ENCODE measurements at places on chromosomes 4 and X.

DNA sequence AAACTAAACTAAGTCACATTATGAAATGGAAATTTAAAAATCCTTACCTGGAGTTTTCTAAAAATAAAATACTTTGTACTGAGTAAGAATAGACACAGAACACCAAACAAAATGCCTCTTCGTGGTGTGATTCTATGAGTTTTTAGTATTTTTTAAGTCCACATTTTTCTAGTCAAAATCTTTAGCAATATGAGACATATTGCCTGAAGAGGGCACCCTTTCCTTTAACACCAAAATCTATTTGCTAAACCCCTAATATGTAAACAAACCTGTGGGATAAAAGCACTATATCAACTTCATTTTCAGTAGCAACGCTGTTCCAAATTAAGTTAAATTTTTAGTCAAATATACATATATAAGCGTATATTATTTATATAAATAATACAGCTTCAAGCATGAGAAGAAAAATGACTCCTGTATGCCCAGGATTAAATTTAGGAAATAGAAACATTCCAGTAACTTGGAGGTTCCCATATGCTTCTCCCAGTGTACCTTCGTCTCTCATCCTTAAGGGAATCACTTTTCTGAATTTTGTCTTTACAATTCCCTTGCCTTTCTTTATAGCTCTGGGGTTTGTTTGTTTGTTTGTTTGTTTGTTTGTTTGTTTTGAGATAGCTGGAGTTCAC, 23.0 kb upstream of the PGM2 start:
- DNase-seq = peak; percentile 28

DNA sequence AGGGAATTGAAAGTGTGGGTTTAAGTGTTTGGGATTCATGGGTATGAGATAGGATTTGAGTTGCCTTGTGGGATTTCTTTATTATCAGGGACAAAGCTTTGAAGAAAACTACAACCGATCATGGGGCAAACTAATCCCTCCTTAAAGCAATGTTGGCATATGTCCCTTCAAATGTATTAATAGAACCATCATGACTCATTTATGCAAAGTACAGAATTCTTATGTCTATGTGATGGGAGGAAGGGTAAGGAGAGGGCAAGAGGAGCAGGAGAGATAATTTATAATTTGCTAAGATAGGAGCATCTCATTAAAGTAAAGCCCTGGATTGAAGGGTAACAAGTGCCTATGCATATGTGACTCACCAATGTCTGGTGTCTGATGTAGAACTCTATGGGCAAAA, 94.2 kb downstream of the PHEX start:
- DNase-seq = no peak

- peak; percentile 87 for DNase-seq
These were observed at the start of gene HERC3 for GRCh38 chr4:88591787-88592599. HERC3 (plus strand) TSS chr4:88592480; CDS start chr4:88605824, 13,344 bp downstream.

GRCh38 chr4:77905651-77906263, 43.1 kb downstream of the MRPL1 start:
- DNase-seq = no peak

GRCh38 chrX:41067721-41068120, 17.5 kb upstream of the USP9X start:
- no peak for DNase-seq

DNA sequence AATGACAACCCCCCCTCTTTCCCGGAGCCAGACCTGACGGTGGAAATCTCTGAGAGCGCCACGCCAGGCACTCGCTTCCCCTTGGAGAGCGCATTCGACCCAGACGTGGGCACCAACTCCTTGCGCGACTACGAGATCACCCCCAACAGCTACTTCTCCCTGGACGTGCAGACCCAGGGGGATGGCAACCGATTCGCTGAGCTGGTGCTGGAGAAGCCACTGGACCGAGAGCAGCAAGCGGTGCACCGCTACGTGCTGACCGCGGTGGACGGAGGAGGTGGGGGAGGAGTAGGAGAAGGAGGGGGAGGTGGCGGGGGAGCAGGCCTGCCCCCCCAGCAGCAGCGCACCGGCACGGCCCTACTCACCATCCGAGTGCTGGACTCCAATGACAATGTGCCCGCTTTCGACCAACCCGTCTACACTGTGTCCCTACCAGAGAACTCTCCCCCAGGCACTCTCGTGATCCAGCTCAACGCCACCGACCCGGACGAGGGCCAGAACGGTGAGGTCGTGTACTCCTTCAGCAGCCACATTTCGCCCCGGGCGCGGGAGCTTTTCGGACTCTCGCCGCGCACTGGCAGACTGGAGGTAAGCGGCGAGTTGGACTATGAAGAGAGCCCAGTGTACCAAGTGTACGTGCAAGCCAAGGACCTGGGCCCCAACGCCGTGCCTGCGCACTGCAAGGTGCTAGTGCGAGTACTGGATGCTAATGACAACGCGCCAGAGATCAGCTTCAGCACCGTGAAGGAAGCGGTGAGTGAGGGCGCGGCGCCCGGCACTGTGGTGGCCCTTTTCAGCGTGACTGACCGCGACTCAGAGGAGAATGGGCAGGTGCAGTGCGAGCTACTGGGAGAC, 1.6 kb downstream of the PCDH10 start:
- DNase-seq = no peak

DNA sequence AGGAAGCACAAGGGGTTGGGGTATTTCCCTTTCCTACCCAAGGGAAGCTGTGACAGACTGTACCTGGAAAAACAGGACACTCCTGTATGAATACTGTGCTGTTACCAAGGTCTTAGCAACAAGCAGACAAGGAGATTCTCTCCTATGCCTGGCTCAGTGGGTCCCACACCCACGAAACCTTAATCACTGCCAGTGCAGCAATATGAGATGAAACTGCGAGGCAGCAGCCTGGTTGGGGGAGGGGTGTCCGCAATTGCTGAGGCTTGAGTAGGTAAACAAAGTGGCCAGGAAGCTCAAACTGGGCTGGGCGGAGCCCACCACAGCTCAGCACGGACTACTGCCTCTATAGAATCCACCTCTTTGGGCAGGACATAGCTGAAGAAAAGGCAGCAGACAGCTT, 197.7 kb downstream of the INPP4B start:
- DNase-seq = no peak

GRCh38 chr4:161097821-161098220, 1066.0 kb downstream of the FSTL5 start:
- DNase-seq = no peak

DNA sequence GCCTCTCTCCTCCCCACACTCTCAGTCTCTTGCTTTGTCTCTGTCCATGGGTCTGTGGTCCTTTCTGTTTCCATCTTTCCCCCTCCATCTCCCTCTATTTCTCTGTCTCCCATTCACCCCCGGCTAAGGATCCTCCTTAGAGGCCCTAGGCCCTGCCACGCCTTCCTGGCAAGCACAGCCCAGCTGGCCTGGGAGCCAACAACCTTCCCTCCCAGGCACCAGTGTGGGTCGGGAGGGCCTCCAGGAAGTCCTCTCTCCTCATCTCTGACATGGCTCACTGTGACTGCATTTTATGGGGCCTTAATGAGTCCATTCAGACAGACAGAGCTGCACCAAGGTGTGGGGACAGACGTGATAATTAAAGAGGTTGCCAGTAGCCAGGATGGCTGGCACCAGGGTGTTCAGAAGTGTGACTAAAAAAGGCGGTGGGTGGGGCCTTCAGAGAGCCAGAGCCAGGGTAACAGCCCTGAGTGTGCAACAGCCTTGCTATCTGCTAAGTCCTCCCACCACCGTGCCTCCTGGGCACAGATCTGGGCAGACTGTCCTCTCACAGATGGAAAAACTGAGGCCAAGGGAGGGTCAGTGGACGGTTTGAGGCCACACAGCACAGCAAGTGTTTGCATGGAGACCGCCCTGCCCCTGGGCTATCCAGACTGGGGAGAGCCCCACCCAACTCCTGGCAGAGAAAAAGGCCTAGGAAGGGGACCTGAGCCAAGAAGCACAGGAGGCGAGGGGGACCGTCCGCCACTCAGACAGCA, 31.5 kb downstream of the BLOC1S4 start:
- DNase-seq = no peak

DNA sequence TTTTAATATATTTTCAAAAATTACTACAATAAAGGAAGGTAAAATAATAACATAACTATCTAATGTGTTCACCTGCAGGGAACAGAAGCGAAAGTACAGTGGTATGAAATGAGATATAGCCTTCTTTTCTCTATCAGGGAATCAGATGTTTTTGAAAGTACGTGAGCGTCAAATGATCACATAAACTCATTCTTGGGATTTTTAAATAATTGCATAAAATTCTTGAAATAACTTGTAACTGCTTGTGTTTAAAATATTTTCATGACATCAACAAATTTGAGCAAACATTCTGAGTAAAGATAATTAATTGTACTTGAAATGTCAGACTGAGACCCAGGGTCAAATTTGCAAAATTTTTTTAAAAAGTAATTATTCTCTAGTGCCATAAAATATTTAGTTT, 193.5 kb upstream of the NEIL3 start:
- DNase-seq = no peak

DNA sequence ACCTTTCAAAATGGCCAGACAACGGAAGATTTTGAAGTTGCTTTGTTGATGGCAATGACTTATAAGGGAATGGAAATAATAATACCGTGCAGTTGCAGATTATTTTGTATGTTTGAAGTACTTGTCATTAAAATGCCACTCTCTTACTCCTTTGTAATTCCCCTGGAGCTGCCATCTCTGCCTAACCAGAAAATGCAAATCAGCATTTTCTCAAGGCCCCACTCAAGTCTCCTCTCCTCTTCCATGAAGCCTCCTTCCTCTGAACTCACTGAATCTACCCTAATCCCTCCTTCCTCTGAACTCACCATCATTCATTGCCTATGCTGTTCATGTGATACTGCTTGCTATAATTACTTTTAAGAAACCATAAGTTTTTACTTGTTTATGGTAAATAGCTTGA, 60.2 kb upstream of the RBPJ start:
- DNase-seq = no peak

DNA sequence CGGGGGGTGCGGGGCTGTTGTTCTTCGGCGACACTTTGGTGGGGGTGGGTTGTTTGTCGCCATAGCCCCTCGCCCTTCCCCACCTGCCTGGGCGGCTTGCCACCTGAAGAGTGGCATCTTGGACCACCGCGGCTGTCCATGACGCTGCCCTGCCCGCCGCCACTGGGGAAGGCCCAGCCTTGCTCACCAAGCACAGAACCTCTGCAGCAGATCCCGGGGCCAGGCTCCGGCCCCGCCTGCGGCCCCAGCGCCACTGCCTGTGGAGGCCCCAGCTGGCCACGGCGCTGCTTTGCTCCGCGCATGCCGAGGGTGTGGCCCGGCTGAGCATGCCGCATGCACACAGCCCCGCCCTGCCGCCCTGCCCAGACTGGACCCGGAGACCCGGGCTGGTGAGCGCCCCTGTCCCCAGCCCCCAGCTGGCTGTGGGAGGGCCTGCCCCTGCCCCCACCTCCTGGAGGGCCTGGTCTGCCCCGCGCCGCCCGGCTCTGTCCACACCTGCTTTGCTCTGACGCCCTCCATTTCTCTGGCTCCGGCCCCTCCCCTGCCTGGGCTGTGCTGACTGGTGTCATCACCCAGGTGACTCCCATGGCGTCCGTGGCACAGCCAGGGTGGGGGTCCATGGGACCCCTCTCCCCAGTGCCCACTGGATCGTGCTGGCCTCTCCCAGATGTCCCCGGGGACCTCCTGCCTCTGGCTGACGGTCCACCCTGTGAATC, 5.3 kb downstream of the NAT8L start:
- DNase-seq = no peak

DNA sequence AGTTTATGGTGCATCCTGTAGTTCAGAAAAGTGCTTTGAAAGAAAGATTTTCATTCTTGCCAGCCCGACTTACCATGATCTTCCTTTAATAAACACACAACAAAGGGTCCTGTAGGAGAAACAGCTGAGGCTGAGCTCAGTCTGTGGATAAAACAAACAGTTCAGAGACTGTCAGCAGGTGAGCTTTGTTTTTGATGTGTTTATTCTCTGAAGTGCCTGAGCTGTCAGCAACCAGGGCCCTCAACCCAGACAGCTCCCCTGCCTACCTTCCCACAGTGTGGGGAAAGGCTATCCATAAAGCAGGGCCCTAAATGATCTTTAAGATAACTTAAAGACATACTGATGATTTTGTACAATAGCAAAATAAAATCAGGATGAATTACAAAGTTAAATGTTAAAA, 459.2 kb upstream of the GALNT7 start:
- DNase-seq = no peak

- DNase-seq = no peak
These were observed 14.0 kb downstream of the EPGN start for GRCh38 chr4:74322301-74322700.

GRCh38 chrX:151713849-151714248, 2.0 kb upstream of the FATE1 start:
- no peak for DNase-seq

- no peak for DNase-seq
These were observed 2.5 kb downstream of the CCNI start for GRCh38 chr4:77073106-77073809.

DNA sequence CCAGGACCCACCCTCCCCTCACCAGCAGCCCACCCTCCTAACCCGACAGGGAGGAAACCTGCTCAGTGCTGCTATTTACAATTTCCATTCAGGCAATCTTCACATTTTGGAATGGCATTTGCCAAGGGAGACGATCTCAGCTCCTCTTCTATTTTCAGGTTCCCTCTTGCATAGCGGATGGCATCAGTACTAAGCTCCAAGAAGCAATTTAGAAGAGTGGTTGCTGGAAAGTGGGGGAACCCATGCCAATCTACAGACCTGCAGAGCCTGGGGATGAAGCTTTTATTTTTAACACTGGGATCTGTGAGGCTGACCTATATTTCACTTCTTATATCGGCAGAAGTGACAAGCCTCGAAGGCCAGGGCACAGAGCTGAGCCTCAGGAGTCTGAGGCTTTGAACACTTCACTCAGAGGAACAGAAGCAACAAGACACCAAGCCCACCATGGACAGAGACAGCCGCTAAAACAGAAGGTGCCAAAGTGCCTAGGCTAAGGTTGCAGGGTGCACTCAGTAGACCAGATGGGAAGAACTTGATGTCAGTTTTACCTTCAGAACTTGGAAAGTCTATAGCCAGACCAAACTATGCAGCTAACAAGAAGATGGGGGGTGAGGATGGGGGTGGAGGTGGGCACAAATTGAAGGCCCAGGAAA, 44.0 kb downstream of the SCD5 start:
- no peak for DNase-seq

GRCh38 chrX:46325312-46325877, 219.8 kb downstream of the ZNF674 start:
- no peak for DNase-seq

- no peak for DNase-seq
These were observed 607.9 kb downstream of the GLUD2 start for GRCh38 chrX:121655276-121655675.

Data from NCI-H526 (cell line).